ENCODE measurements at places on chromosomes 7 and 10.

DNA sequence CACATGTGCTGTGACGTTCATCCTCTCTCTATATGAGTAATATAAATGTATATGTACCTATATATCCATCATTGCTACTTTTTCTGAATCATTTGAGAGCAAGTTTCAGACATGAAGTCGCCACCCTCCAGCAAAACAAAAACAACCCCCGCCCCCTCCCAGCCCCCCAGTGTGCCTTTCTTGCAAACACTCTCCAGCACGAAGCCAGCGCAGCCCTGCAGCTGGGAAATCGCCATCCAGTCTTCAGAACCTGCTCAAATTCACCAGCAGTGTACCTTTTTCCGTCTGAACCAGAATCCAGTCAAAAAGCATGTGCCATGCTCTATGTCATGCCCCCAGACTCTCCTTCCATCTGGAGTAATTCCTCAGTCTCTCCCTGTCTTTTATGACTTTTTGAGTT lies 135.8 kb downstream of the TACC2 start:
- no peak for DNase-seq

GRCh38 chr10:49577182-49577925 lies 32.8 kb upstream of the SLC18A3 start:
- no peak for DNase-seq

- no peak for DNase-seq
These were observed 4.3 kb upstream of the EIF3A start for GRCh38 chr10:119084896-119085295.

- peak; percentile 23 for DNase-seq
These were observed 148.6 kb upstream of the SVIL start for GRCh38 chr10:29783201-29783947.

DNA sequence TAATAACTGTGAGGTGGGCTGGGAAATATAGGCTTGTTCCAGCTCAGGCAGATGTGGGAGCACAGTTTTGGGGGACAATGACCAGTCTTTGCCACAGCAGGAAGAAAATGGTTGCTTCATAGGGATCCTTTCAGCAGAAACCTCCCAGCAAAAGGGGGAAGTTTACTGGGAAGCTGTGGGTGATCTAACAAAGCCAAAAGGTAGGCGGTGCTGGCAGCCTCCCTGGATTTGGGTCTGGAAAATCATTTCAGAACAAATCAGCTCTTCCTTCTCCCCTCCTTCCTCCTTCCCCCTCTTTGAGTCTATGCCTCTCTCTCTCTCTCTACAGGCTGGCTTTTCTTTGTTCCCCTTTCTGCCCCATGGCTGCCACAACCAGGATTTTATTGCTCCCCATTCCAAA lies 16.2 kb downstream of the RPS24 start:
- no peak for DNase-seq

- peak; percentile 33 for DNase-seq
These were observed 514 bp downstream of the RNF216 start for GRCh38 chr7:5780801-5781496.

GRCh38 chr10:84727398-84727797 lies 399.0 kb downstream of the CCSER2 start:
- no peak for DNase-seq

DNA sequence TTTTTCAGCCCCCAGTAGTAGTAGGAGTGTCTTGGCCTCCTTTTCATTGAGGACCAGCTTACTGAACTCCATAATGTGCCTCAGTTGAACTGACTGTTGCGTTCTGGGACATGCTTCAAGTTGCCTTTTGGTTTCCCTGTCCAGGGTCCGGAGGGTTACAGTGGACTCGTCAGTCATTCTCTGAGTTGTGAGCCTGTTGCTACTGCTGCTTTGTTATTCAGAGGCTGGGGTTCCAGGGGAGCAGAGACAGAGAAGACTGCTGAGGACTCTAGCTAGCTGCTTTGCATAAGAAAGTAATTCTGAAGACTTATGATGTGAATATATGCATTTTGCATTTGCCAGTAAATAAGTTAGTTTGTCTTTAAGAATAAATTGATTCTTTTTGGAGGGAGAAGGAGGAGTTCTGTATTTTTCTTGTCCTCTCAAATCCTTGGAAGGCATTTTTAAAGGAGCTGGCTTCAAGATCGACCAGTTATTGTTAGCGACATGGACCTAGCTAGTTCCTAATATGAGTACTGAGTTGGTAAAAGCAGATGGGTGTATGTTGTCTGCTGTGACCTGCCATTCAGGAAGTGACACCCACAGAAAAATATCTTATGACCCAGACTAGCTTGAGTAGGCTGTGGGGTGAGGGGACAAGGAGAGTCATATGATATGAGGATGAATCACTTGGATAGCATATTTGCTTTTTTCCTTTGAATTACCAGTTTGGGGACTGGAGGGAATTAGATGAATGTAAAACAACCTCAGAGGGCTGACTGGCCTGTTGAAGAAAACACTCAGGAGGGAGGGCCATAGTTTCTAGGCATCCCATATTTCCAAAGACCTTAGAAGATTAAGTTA lies 8.3 kb downstream of the PI4K2A start:
- DNase-seq, result peak; percentile 97

DNA sequence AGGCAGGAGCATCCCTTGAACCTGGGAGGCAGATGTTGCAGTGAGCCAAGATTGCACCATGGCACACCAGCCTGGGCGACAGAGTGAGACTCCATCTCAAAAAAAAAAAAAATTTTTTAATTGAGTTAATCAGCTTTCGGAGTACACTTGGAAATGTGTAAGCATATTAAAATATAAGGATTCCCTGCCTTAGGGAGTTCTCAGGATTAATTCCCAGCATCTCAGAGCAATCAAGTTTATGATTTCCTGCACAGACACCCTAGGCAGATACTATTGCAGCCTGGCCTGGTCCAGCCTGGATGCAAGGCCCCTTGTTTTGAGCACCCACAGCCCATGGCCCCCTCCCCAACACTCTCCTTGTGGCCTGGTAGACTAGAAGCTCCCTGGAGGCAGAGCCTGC lies 39.8 kb downstream of the GFRA1 start:
- DNase-seq, result no peak

Data from cardiac fibroblast (primary cell).